ENCODE measurements at places on chromosomes 13 and 19.

DNA sequence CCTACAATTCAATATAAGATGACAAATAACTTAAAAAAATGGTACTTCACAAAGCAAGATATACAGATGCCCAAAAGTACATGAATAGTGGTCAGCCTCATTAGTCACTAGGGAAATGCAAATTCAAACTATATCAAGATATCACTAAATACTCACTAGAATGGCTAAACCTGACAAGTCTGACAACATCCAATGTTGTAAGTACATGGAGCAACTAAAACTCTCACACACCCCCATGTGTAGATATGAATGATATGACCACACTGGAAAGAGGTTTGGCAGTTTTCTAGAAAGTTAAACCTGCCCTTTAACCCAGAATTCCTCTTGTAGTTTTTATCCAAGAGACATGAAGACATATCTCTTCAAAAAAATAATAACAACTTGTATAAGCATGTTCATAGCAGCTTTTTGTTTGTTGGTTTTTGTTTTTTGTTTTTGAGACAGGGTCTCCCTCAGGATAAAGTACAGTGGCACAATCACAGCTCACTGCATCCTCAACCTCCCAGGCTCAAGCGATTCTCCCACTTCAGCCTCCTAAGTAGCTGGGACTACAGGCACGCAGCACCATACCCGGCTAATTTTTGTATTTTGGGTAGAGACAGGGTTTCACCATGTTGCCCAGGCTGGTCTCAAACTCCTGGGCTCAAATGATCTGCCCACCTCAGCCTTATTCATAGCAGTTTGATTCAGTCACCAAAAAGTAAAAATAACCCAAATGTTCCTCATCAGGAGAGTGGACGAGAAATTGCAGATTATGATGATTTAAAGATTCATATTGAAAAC, 55.1 kb downstream of the RFX2 start:
- no peak for DNase-seq

DNA sequence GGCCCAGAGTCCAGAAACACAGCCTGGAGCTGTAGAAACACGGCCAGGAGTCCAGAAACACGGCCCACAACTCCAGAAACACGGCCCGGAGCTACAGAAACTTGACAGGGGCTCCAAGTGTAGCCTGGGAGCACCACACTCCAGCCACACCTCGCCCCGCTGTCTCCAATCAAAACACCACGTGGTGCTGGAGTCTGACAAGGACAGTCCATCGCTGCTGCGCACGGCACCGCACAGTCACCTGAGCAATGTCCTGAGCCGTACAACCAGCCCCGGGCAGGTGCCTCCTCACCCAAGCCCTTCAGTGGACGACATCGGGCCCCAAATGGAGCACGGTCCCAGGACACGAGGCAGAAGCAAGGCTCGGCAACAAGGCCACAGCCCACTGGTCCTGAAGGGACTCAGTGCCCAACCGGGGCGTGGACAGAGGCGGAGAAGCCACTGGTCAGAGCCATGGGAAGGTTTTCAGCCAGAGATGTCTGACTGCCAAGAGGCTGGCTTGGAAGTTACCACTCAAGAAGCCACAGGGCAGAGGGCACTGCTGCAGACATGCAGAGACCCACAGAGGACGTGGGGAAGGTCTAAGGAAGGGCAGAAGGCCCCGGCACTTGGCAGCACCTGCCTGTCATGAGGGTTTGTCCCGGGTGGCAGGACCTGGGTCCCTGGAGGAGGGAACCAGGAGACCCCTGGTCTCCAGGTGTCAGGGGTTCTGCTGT, 19.7 kb upstream of the PLPP2 start:
- DNase-seq, result no peak

GRCh38 chr13:101949681-101950080, 452.2 kb downstream of the FGF14 start:
- DNase-seq, result no peak

DNA sequence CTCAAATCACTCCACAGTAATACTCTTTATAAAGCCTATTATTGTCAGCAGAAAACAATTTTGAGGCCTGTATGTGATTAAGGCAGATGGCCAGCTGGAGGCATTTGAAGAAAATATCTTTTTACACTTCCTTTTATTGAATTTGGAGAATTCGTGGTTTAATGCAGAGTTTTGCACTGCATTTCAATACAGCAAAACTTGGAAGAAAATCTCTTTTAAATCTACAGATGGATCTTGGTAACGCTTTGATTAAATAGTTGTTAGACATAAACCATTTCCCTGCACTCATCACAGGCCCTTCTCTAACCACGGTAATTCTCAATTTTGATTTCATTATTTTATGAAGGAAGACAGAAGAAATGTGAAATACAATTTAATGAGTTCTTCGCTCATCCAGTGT, 185.7 kb downstream of the RFC3 start:
- DNase-seq, result no peak

DNA sequence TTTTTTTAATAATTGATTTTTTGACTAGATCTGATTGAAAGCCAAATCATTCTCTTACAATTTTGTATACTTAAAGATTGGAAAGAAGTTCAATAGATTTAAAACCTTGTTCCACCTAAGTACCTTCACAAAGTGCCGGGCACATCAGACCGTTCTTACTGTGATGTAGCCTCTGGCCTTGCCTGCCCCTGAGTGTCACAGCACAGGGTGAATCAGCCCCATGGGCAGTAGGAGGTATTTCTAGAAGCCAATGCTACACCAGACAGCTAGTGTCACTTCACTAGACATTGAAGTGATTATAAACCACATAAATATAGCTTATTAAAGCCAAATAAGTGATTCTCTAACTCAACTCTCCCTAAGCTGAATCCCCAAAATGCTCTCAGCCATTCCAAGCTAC, 131.3 kb downstream of the LACC1 start:
- DNase-seq, result no peak

- no peak for DNase-seq
These were observed 57.8 kb downstream of the CCNA1 start for GRCh38 chr13:36490055-36490454.

GRCh38 chr13:113445791-113446487, 7.3 kb downstream of the ADPRHL1 start:
- DNase-seq, result no peak

DNA sequence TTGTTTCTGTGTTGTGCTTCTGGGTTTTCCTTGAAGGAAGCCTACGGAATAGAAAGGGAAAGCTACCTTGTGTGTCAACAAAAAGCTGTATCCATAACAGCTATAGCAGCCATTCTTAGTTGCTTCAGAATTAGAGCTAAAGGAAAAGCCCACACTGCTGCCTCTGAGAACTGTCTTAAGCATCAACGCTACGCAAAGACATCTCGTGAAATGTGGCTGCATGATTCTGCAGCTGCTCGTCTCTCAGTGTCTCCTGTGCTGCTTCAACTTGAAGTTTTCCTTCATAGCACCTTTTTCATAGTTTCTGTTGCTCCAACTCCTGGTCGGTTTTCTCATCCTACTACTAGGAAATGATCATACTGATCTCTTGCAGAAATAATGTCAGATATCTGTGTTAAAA, 140.9 kb upstream of the MAB21L1 start:
- no peak for DNase-seq

- DNase-seq, result no peak
These were observed 14.5 kb downstream of the ACTN4 start for GRCh38 chr19:38661996-38662395.

GRCh38 chr13:34678154-34678553, 263.9 kb upstream of the NBEA start:
- DNase-seq, result no peak

DNA sequence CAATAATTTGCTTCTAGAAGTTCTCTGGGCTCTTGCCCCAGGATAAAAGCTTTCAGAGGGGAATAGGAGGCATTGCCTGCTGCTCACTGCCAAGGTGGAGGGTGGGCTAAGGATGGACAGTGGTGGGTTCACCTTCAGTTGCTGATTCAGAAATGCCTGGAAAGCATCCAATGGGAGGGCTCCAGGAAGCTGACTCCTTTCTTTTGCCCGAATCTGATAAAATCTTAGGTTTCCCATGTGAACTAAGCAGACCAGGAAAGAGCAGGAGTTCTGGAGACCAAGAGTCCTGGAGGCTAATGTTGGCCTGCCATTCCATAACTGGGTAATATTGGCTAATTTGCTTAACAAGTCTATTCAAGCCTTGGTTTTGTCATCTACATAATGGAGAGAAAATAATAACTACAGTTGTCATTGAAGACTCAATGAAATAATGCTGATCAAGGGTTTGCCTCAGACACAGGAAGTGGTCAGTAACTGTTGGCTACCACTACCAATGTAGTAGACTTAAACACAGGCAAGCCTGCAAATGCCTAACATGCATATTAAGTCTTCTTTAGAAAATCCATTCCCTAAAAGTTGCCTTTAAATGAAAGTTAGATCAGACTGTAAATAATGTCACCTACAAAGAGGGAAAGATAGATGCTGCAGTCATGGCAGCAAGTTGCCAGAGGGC, 528.4 kb upstream of the NBEA start:
- no peak for DNase-seq

- DNase-seq, result no peak
These were observed 2.5 kb downstream of the KANK3 start for GRCh38 chr19:8340341-8341096.

- no peak for DNase-seq
These were observed 688 bp downstream of the ZNF606 start for GRCh38 chr19:58001895-58002369.

DNA sequence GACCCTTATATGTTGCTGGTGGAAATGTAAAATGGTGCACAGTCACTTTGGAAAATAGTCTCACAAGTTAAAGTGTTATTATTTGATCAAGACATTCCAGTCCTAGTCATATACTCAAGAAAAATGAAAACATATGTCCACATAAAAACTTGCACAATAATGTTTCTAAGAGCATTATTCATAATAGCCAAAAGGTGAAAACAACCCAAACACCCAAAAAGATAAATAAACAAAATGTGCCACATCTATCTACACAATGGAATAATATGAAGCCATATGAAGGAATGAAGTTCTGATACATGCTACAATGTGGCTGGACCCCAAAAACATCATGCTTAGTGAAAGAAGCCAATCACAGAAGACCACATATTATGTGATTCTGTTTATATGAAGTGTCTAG, 14.4 kb upstream of the AKAP8 start:
- DNase-seq, result no peak

- DNase-seq, result no peak
These were observed 45.7 kb upstream of the RNF113B start for GRCh38 chr13:98222816-98223215.

DNA sequence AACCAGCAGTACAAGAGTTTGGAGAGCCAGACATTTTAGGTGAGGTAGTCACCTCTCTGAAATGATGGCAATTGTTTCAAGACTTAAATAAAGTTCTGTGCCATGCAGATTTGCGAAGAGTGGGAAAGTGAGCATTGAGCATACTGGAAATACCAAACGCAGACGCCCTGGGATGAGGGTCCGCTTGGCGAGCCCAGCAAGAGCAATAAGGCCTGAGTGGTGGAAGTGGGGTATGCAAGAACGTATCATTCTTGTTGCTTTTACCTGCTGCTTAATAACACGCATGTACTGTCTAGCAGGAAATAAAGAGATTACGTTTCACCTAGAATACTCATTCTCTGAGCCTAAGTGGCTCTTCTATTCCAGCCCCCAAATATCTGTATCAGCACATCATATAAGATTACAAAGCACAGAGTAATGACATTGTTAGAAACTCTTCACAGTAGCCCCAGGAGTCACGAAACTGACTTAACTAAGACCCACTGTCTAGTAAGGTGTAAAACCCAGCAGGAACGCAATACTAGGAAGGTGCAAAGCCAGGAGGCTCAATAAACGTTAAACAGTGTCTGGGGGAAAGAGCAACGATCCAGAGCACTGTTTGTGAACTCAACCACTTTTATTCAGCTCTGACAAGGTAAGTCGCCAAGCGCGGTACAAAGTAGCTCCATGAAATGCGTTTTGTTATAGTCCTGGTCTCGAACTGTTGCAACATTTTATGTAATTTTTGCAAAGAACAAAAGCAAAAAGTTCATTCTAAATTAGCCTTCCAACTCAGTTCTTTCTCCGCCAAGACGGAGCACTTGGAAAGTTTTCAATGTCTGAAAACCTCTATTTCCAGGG, 1.2 kb downstream of the RCBTB2 start:
- peak; percentile 22 for DNase-seq

DNA sequence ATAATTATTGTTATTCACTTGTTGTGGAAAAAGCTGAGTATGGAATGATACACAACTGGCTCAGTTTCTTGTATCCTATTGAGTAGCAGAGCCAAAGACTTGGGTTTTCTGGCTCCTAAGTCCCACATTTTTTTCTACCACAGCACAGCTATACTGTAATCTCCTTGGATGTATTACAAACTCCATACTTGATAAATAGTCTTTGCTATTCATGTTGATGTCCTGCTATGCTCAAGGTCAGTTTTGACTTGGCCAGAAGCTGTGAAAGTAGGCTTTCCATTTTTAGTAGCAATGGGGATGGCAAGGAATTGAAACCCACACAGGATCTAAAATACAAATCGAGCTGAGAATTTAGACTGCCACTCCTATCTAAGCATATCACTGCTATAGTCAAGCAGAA, 79.1 kb downstream of the B3GLCT start:
- DNase-seq, result no peak

DNA sequence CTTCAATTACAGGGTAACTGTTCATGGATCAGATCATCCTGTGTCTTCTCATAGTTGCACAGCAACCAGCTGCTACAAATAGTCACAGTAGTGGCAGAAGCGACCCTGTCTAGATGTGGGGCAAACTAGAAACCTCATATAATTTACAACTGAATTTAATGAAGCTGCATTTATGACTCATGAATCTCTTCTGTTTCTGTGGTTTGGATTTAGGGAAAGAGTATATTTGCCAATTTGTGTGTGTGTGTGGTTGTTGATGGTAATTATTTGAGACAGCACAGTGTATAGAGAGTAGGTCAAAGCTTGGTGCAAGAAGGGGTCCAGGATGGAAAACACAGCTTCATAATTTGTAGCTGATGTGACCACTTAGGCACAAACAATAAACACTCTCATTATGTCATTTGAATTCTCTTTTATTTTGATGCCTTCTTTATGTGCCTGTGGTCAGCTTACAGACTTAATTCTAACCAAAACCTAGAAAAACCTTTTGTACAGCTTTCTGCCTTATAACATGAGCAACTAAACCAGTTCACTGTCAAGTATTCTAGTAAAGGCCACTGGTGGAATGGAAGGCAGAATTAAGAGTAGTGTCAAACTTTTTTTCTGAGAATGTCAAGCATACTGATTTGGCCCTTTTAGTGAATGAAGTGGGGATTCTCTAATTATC, 218.1 kb downstream of the TBC1D4 start:
- no peak for DNase-seq

DNA sequence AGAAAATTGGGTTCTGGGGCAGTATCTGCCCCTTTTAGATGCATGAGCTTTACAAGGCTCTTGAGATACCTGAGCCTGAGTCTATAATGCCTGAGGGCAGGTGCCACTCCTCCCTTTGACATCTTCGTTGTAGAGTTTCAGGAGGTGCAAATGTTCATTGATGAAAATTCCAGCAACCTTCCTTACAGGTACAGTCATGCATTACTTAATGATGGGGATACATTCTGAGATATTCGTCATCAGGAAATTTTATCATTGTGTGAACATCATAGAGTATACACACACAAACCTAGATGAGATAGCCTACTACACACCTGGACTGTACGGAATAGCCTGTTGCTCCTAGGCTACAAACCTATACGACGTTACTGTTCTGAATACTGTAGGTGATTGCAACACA, 310.0 kb downstream of the SHISA2 start:
- no peak for DNase-seq
